Calu3 (cell line): ENCODE measurements at places on chromosomes 2 and 18. TPM values are rescaled to one million over a fixed set of nuclear protein-coding genes. Genes with fewer than 3 reads are reported as not detected.

- H3K36me3 ChIP-seq: no peaks in the 10 kb centered on the region
- H3K4me1 ChIP-seq: no peaks in the 10 kb centered on the region
- DNase-seq: no peak
Measured at GRCh38 chr2:128380061-128380889, 61.6 kb upstream of the HS6ST1 start.

DNA sequence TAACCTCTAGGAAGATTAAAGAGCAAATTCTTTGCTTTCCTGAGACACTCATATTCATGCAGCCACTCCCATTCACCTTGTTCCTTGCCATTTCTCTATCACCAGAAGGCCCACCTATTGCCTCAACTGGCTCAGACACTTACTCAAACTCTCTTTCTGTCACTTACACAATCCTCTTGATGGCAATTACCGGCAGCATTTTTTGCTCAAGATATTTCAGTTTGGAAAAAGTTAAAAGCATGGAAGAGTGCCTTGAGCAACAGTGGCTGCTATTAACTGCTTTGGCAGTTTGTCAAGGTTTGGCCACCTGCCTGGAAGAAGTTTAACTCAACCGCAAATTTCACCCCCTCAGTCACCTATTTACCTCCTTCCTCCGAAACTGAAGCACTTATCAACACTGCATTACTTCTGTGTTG is 1104.0 kb upstream of the PIK3C3 start:
- peak; percentile 12 for DNase-seq
- H3K27ac ChIP-seq: no peak overlapping the region
- peaks cover 15% of the 10 kb centered on the region for H3K4me1 ChIP-seq

DNA sequence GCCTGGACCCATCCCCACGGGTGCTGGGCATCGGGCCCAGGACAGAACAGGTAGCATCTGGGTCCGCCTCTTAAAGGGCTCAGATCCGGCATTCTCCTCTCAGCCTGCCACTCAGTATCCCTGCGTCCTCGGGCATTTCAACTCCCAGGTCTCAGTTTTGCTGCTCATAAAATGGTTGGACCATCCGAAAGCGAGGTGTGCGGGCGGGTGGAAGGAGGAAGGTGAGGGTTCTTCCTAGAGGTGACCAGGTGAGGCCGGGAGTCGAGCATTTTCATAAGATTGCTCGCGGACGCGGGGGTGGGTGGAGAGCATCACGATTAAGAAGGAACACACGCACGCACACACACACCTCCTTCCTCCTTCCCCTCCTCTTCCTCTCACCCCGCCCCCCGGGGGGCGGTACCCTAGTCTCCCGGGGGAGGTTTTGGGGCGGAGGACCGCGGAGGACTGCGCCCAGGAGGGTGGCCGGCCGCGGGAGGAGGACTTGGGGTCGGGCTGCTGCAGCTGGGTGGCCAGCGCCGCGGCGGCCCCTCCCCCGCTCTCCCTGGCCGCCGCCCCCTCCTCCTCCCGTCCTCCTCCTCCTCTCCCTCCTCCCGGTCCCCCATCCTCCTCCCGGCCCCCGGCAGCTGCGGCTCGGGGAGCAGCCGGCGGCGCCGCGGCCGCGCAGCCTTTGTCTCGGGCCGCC is 97.9 kb upstream of the GPR45 start:
- peaks cover 93% of the 10 kb centered on the region for H3K27me3 ChIP-seq
- DNase-seq: peak; percentile 17
- no peak overlapping the region for H3K27ac ChIP-seq

DNA sequence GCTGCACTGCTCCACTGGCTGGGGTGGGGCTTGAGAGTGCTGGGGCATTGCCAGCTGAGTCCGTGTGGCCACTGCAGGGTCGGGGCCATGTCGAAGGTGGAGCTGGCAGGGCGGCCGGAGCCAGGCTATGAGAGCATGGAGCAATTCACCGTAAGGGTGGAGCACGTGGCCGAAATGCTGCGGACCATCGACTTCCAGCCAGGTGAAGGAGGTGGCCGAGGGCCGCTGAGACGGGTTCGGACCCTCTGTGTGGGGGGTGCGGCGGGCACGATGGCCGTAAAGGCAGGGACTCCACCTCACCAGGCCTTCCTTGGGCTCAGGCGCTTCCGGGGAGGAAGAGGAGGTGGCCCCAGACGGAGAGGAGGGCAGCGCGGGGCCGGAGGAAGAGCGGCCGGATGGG is 2.1 kb downstream of the UCN start:
- H3K4me3 ChIP-seq: peak overlapping the region; percentile 65
- H3K36me3 ChIP-seq: peaks cover 19% of the 10 kb centered on the region
- peak overlapping the region; percentile 78 for H3K27ac ChIP-seq
- DNase-seq: peak; percentile 19

- peak overlapping the region; percentile 71 for H3K27ac ChIP-seq
- peaks cover 7% of the 10 kb centered on the region for H3K36me3 ChIP-seq
- no peaks in the 10 kb centered on the region for H3K27me3 ChIP-seq
- DNase-seq: peak; percentile 12
- H3K4me1 ChIP-seq: peaks cover 86% of the 10 kb centered on the region
Measured at GRCh38 chr2:36371070-36371874, 15.7 kb downstream of the CRIM1 start.

- peaks cover 38% of the 10 kb centered on the region for H3K4me1 ChIP-seq
- peaks cover 45% of the 10 kb centered on the region for H3K36me3 ChIP-seq
- no peak overlapping the region for H3K4me3 ChIP-seq
- H3K27me3 ChIP-seq: no peaks in the 10 kb centered on the region
- no peak for DNase-seq
Measured at GRCh38 chr2:135055182-135055786, 3.2 kb downstream of the RAB3GAP1 start.

DNA sequence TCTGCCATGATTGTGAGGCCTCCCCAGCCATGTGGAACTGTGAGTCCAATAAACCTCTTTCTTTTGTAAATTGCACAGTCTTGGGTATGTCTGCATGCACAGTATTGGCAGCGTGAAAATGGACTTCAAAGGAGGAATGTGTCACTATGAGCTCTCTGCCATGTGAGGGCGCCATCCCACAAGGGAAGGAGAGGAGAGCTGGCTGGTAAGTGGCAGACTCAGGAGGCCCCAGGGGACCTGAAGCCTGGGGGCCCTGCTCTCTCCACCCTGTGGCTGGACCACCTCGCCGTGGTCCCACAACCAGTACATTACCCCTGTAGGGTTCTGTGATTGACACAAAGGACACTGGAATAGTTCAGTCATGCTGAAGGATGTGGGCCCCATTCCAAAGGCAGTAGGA is 122.1 kb downstream of the RPIA start:
- no peak for DNase-seq
- peaks cover 41% of the 10 kb centered on the region for H3K27me3 ChIP-seq
- no peak overlapping the region for H3K27ac ChIP-seq
- no peaks in the 10 kb centered on the region for H3K4me1 ChIP-seq
- no peak overlapping the region for H3K4me3 ChIP-seq

DNA sequence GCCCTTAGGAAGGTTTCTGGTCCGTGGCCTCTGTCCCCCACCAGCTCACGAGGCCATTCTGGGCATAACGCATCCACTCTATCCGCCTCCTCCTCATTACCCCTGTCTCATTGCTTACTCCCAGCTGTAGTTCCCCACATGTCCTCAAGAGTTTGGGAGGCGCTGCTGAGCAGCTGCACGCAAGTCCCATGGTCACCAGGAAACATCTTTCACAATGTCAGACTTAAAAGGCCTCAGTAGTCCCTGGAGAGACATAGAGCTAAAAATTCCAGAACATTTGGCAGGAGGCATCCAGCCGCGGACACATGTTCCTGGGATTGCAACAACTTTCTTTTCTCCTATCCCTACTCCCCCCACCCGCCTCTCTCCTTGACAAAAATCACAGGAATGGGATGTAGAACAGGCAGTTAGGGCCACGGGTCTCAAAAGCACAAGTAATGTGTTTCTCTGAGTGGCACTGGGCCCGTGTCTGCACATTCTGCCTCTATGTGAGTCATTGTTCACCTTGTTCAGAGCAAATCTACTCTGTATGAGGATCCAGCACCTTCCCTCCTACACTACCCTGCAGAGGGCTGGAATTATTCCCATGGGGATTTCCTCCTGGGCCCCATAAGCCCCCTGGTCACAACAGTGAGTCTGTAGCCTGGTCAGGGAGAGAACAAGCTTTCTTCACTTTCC is 8.1 kb downstream of the LBH start:
- no peaks in the 10 kb centered on the region for H3K36me3 ChIP-seq
- no peak overlapping the region for H3K27ac ChIP-seq
- peak; percentile 58 for DNase-seq
- no peak overlapping the region for H3K4me3 ChIP-seq

DNA sequence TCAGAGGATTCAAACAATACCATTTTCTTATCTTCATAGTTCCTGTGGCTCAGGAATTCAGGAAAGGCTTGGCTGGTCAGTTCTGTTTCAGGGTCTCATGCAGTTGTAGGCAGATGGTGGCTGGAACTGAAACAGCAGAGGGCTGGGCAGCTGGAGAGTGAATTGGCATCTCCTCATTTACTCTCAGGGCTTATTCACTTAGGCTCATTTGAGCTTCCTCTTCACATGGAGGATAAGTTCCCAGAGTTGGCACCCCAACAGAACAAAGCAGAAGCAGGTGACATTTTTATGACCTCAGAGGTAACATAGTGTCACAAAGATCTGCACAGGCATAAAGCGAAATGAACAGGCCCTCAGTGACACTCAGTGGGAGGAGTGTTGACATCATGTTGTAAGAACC is 66.1 kb downstream of the RBBP8 start:
- no peak for DNase-seq
- H3K27me3 ChIP-seq: no peaks in the 10 kb centered on the region
- H3K4me1 ChIP-seq: no peaks in the 10 kb centered on the region
- no peak overlapping the region for H3K4me3 ChIP-seq

- H3K27me3 ChIP-seq: no peaks in the 10 kb centered on the region
- no peak overlapping the region for H3K4me3 ChIP-seq
- H3K4me1 ChIP-seq: no peaks in the 10 kb centered on the region
- H3K36me3 ChIP-seq: peaks cover 60% of the 10 kb centered on the region
Measured at GRCh38 chr2:73952499-73953446, 26.1 kb downstream of the DGUOK start.

DNA sequence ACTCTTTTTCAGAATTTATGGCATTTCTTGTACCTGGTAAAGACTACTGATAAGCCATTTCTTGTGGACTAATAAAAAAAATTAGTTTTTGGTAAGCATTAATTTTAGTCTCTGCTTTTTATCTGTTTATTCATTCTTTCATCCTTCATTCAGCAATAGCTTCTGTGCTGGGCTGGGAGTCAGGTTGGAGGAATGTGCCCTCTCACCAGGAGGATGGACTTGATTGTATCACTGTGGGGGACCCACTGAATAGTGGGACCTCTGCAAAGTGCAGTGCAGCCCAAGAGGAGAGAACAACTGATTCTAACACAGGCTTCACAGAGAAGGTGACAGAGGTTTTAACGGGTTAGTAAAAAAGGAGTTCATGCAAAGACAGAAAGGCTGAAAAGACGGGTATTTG is 39.1 kb downstream of the CDC42EP3 start:
- H3K27ac ChIP-seq: no peak overlapping the region
- H3K27me3 ChIP-seq: no peaks in the 10 kb centered on the region
- H3K36me3 ChIP-seq: no peaks in the 10 kb centered on the region
- H3K4me1 ChIP-seq: no peaks in the 10 kb centered on the region
- no peak for DNase-seq
- no peak overlapping the region for H3K4me3 ChIP-seq

- no peak overlapping the region for H3K27ac ChIP-seq
- no peaks in the 10 kb centered on the region for H3K27me3 ChIP-seq
- peaks cover 31% of the 10 kb centered on the region for H3K4me1 ChIP-seq
- H3K4me3 ChIP-seq: no peak overlapping the region
Measured at GRCh38 chr2:133838642-133839365, 270.5 kb upstream of the NCKAP5 start.

DNA sequence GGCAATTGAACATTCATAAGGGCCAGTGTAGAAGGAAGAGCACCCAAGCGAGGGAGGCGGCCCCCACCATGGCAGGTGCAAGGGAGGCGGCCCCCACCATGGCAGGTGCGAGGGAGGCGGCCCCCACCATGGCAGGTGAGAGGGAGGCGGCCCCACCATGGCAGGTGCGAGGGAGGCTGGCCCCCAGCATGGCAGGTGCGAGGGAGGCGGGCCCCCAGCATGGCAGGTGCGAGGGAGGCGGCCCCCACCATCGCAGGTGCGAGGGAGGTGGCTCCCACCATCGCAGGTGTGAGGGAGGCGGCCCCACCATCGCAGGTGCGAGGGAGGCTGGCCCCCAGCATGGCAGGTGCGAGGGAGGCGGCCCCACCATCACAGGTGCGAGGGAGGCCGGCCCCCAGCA is 24.7 kb upstream of the GPC1 start:
- no peaks in the 10 kb centered on the region for H3K36me3 ChIP-seq
- no peak for DNase-seq
- H3K4me3 ChIP-seq: no peak overlapping the region
- peaks cover 42% of the 10 kb centered on the region for H3K27me3 ChIP-seq

DNA sequence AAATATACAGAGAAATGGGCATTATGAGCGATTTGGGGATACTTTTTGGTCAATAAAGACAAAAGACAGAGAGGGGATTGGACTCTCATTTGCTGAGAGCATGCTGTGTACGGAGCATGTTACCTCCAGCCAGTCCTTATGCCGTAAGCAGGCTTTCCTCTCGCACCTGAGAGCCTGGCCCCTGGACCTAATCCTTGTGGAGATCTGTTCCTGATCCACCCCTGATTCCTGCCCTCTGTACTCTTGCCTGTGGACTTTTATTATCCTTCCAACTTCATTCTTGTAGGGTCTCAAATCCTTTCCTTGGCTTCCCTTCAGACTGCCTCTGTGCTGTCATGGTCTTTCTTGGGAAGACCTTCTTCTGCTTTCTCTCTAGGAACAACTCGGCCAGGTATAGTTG is 803.1 kb upstream of the RAB6C start:
- no peak for DNase-seq
- H3K27ac ChIP-seq: no peak overlapping the region
- H3K27me3 ChIP-seq: no peaks in the 10 kb centered on the region
- H3K4me3 ChIP-seq: no peak overlapping the region
- no peaks in the 10 kb centered on the region for H3K4me1 ChIP-seq

DNA sequence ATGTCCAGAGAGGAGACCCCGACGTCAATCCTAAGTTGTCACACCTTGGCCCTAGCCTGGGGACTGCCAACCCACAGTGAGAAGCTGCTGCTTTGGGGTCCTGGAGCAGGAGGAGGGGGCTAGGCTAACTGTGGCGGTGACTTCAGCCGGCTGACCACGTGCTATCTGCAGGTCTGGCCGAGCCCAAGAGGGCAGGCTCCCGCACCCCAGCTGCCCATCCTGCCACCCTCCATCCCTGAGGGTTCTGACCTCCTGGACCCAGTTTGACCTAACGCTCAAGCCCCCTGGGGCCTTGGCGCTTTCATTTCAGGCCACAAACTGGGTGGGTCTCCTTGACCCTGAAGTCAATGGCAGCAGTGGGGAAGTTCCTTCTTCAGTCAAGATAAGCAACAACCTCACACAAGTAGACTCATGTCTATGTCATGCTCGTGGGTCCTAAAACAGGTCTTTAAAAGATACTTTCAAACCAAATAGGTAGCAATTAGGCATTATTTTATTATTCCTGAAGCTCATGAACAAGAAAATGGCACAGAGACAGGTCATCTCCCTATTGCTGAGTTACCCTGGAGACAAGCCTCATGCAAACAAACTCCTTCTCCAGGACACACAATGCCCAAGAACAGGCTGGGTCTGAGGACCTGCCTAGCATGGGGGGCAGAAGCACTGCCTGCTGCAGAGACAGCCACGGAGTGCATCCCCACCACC is 2.3 kb downstream of the HES6 start:
- DNase-seq: no peak
- H3K36me3 ChIP-seq: peaks cover 25% of the 10 kb centered on the region
- H3K4me3 ChIP-seq: no peak overlapping the region
- H3K4me1 ChIP-seq: peaks cover 8% of the 10 kb centered on the region
- H3K27me3 ChIP-seq: peaks cover 37% of the 10 kb centered on the region

Gene NPPC
- total RNA-seq: not detected in 2 replicates

Gene UGT1A3
- 5.9 and 6.0 TPM in 2 replicates for total RNA-seq

Gene ZSWIM2
- not detected in 2 replicates for total RNA-seq

Gene PCARE
- total RNA-seq: not detected in 2 replicates

Gene CREG2
- 1.3 and 2.4 TPM in 2 replicates for total RNA-seq

Gene TMEM178A
- 0.50 and 2.1 TPM in 2 replicates for total RNA-seq

Gene TUBB8B
- total RNA-seq: 0.32 and 0.35 TPM in 2 replicates

Gene MROH2A
- total RNA-seq: 0.33 and 0.76 TPM in 2 replicates
